ENCODE measurements at places on chromosomes 4 and X.

- no peak for DNase-seq
Measured at GRCh38 chrX:49977319-49978090, 55.1 kb downstream of the CLCN5 start.

GRCh38 chrX:16125520-16126149 is 2.3 kb downstream of the GRPR start:
- DNase-seq, result no peak

DNA sequence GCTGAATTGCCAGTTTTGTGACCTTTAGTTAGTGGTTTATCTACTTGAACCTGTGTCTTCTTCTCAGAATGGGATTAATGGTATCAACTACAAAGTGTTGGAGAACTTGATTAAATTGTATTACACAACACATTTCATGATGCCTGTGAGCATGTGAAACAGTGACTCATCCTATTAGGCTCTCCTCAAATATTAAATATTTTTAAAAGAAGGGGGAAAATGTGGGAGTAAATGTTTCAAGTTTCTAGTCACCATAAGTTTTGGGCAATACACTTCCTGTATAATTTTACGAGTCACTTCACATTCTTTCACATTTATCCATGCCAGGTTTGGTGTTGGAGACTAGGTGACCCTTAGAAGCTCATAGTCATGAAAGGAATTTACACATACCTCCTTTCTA is 147.0 kb downstream of the HS3ST1 start:
- no peak for DNase-seq

GRCh38 chr4:64368741-64369140 is 40.5 kb downstream of the TECRL start:
- DNase-seq, result no peak

- no peak for DNase-seq
Measured at GRCh38 chr4:177455561-177455970, 13.3 kb upstream of the AGA start.

DNA sequence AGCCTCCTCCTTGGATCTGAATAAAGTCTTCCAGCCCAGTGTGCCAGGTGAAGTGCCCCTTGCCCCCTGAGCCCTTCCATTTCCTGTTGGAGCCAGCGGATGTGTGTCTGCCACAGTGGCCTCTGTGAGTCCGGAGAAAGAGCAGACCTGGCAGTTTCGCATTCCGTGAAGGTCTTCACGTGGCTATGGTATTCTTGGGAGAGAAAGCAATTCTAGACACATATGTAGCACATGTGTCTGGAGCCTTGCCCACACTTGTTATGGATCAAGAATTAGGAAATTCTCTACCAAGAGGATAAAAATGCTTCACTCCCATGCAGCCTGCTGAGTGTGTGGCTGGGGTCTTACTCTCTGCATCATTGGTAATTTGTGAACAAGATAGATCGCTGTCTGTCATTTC is 130.9 kb downstream of the REPS2 start:
- DNase-seq, result no peak

DNA sequence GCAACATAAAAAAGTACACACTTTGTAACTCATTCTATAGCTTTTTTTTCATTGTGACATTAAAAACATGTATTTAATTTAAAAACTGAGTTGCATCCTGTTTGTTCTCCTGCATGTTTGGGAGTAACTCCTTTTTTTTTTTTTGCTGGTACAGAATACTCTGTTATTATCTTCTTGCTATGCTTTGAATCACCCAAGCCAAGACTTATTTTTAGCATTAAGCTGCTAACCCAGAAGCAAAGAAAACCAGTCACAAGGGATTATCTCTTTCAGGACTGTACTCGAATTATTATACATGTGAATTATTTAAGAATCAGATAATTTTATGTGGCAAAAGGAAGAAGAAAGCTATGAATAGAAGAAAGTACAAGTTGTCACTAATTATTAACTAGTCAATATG is 194.9 kb downstream of the ADAMTS3 start:
- DNase-seq, result no peak

GRCh38 chrX:129808158-129808828 is 28.5 kb downstream of the SASH3 start:
- DNase-seq, result no peak

DNA sequence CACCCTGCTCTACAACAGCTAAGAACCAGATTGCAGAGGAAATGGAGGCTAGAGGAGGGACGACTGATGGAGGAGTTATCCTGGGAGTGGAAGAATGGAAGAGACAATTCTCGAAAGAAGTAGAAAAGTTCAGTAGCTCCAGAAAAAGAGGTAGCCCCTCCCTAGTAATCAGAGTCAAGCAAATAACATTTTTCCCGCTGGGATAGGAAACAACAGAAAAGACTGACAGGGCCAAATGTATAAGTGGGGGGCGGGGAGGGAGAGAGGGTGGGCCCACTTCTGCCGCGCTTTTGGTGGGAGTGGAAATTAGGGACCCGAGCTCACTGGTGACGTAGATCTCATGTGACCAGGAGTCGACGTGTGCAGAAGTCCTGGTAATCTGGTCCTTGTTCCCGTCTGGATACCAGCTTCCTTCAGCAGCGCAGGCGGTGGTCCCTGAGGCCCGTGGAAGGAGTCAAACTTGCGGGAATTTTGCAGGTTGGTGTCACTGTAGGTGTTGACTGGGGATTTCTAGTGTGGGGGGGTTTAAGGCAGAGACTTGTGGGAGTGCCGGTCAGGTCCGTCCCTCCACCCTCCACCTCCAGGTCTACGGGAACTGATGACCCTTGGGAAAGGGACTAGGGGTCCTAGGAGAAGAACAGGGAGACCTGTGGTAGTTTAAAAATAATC is at the start of gene TCEAL9:
Gene TCEAL9 (plus strand): TSS at position 377 of the 669 bp plus-strand sequence. CDS start 1,179 bp downstream, outside the sequence.
- DNase-seq, result no peak

DNA sequence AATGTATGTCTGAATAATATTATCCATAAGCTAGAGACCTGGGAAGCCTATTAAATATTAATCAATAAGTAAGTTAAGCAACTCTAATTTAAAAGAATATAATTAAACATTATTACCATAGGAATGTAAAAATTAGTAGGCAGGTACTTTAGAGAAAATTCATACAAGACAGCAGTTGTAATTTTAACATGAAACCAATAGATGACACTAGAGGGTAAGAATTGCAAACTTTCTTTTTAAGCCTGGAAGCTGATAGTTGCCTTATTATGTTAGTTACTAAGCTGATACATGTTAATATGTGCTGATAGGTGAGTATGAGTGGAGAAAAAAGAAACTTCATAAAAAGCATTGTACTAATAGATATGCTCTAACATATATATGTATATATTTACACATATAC is 1157.4 kb downstream of the FAM133A start:
- DNase-seq, result peak; percentile 10

DNA sequence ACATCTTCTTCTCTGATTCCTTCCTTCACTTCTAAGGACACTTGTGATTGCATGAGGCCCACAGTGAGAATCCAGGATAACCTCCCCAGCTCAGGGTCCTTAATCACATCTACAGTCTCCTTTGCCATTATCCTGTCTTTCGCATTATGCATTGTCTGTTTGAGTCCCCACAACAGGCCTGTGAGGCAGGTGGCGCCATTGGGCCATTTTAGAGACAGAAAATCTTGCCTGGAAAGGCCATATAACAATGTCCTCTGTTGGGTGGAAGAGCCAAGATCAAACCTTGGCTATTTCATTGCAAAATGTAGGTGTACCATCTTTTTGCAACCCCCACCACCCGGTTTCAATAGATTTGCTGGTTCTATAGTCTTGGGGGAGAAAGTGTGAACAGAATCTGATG is 11.8 kb upstream of the DCUN1D4 start:
- DNase-seq, result peak; percentile 68

DNA sequence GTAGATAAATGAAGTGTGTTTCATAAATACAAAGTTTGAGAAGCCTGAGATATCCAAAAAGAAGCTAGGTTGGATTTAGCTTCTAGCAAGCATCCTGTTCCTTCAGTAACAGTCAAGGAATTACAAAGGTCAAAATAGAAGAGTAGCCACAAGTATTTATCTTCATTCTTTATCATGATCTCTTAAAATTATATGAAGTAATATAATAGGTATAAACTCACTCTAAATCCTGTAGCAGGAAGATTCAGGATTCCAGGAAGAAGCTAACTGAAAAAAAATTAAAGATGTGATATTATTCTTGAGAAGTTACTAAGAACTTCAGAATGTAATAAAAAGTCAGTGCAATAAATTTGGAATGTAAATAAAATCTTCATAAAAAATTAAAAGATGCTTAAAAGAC is 31.1 kb upstream of the RXFP1 start:
- DNase-seq, result no peak

- DNase-seq, result no peak
Measured at GRCh38 chr4:143549928-143550327, 36.4 kb downstream of the SMARCA5 start.

- DNase-seq, result no peak
Measured at GRCh38 chr4:87589531-87589930, 18.8 kb upstream of the DSPP start.

- DNase-seq, result no peak
Measured at GRCh38 chr4:107835406-107835805, 10.7 kb downstream of the SGMS2 start.

GRCh38 chr4:118033148-118034052 is 886 bp upstream of the NDST3 start:
- peak; percentile 76 for DNase-seq

DNA sequence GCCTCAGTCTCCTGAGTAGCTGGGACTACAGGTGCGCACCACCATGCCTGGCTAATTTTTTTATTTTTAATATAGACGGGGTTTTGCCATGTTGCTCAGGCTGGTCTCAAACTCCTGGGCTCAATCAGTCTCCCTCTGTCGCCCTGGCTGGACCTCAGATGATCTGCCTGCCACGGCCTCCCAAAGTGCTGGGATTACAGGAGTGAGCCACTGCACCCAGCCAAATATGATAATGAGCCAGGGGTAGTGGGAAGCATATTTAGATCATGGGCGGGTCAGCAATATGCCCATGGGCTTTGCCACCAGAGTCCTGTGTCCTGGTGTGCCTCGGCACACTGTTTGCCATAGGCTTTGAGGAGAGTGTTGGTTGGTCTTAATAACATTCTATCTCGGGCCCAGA is 71.8 kb downstream of the FAM193A start:
- no peak for DNase-seq

GRCh38 chr4:123419885-123420755 is 23.5 kb downstream of the SPRY1 start:
- no peak for DNase-seq

GRCh38 chr4:2287594-2287915 is 25.6 kb upstream of the MXD4 start:
- no peak for DNase-seq

DNA sequence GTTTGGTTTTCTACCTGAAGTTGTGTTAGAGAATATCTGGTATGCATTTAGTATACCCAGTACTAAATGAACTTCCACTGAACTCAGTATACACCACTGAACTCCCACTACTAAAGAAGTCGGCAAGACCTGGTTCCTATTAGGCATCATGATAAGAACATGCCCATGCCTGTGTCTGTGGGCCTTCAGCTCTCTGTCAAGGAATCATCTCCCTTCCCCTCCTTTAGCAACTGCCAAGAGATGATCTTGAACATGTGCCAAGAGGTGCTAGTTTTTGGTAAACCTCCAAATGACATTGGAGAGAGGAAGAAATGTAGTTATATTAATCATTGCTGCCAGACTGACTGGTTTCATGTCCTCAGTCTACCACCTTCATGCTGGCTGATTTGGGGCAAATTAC is 113.2 kb downstream of the ATP10D start:
- no peak for DNase-seq

DNA sequence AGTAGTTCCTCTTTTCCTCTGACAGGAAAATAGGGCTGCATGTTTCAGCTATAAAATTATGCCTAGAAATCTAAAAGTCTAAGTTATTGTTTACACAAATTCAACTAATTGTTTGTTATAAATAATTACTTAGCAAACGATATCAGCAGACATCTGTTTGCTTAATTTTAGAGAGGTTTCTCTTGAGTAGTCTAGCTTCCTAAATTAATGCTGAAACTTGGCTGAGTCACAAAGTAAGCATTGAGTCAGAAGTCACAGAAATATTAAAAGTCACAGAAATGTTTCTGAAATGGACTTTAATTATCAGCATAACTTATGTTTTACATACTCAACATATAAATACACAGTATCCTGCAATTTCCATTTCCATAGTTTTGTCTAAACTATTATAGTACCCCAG is 1044.0 kb downstream of the CCSER1 start:
- no peak for DNase-seq

GRCh38 chr4:27217261-27217769 is 356.7 kb downstream of the STIM2 start:
- no peak for DNase-seq

- peak; percentile 74 for DNase-seq
Measured at GRCh38 chrX:40170830-40171512, 73.2 kb upstream of the BCOR start.

- no peak for DNase-seq
Measured at GRCh38 chrX:37759878-37760418, 19.9 kb upstream of the CYBB start.

- no peak for DNase-seq
Measured at GRCh38 chr4:176806778-176807375, 14.2 kb upstream of the VEGFC start.

GRCh38 chr4:176207839-176208238 is 12.5 kb upstream of the SPATA4 start:
- no peak for DNase-seq

DNA sequence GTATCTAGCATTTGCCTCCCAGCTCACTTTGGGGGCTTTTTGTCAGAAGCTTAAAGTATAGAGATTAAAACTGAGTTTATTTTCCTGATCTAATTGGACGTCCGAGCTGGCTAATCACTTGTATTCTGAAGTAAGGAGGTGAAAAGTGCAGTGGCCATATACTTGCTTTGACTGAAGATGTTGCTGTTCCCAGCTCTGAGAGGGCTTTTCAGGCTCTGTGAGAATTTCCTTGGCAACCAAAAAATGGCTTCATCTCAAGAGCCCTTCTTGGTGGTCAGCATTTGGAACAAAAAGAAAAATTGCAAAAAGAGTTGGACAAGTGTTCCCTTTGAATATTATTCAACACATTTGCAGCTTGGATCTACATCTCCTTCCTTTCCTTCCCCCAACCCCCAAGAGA is 67.0 kb downstream of the SLC4A4 start:
- no peak for DNase-seq

- DNase-seq, result no peak
Measured at GRCh38 chr4:14669371-14669770, 332.9 kb upstream of the CPEB2 start.

DNA sequence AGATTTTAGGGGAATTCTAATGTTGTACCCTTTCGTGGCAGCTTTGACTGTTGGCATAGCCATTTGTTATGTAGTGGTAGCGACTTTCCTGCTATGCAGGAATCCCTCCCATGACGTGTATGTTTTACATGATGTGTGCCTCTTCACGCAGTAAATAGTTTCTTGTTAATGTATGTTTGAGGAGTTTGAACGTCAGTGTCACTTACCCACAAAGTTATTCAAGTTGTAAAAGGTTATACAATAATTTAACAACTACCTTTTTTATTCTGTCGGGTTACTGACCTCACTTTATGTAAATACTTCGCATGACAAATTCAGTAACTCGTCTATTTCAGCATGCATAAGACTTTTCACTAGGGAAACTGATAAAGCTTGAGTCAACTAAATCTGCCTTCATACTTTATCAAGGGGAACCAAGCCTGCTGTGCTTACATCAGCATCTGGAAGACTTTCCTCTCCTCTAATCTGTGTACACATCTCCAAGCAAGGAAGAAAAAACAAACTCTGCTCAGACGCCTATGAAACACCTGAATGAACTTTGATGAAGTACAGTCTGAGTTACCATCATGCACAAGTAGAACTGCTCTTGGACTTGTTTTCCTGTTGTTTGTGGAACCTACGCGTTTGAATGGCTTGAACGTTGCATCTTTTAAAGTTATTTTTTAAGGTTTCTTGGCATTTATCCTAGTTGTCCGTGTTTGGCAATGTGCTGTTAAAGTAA is 61.2 kb downstream of the SLC9A6 start:
- no peak for DNase-seq

GRCh38 chr4:169152098-169152497 is 118.7 kb downstream of the SH3RF1 start:
- DNase-seq, result no peak

- no peak for DNase-seq
Measured at GRCh38 chrX:6685489-6685888, 150.6 kb upstream of the VCX3A start.

All from KBM-7 (cell line).